Lower lobe of right lung (tissue), 2 donors: ENCODE measurements at places on chromosomes 12 and 14. TPM values are rescaled to one million over a fixed set of nuclear protein-coding genes. Genes with fewer than 3 reads are reported as not detected.

GRCh38 chr12:123269395-123269892 is 2.2 kb downstream of the CDK2AP1 start:
- H3K4me1 ChIP-seq = peaks cover 35% of the 10 kb centered on the region
- no peaks in the 10 kb centered on the region for H3K27me3 ChIP-seq
- peak overlapping the region; percentile 76 for H3K27ac ChIP-seq
- peaks cover 20% of the 10 kb centered on the region for H3K36me3 ChIP-seq

DNA sequence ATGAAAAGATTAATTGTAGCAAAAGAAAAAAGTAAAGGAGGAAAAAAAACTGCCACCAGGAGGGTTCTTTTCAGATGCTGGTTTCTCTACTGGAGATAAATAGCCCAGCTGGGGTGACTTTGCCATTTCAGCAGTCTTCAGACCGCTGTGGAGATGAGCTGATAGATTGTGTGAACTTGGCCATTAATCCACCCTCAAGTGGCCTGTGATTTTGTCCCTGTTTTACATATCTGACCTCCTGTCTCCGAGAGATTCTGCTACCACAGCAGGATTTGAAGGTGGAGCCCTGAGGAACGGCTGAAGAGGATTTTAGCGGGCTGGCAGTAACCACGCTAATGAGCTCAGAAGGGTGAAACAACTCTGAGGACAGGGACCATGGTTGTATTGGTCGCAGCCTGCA is 72.7 kb downstream of the WSCD2 start:
- no peak overlapping the region for H3K4me3 ChIP-seq
- no peak overlapping the region for H3K27ac ChIP-seq
- H3K36me3 ChIP-seq = no peaks in the 10 kb centered on the region
- no peak for DNase-seq
- no peaks in the 10 kb centered on the region for H3K4me1 ChIP-seq

DNA sequence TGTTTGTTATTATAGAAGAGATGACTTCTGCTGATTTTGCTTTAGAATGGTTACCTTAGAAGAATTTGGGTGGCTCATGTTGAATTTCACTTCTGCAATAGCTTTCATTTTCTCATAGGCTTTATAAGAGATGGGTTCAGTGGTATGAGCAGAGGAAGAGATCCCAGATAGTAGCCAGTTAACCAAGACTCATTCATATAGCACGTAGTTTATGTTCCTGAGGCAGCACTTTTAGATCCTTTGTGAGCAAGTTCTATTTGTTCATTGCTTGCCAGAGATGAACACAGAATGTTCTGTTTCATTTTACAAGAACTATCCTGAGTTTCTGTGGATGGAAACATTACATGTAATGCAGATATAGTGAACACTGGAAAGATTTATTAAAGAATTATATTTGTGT is 32.2 kb downstream of the RAB21 start:
- peaks cover 55% of the 10 kb centered on the region for H3K36me3 ChIP-seq
- no peak overlapping the region for H3K27ac ChIP-seq
- H3K4me1 ChIP-seq = no peaks in the 10 kb centered on the region
- H3K4me3 ChIP-seq = no peak overlapping the region

- no peak overlapping the region for H3K4me3 ChIP-seq
- H3K27ac ChIP-seq = no peak overlapping the region
- H3K36me3 ChIP-seq = no peaks in the 10 kb centered on the region
Observed at GRCh38 chr12:70619471-70620152, 17.6 kb downstream of the PTPRB start.

Gene ACOT6
- total RNA-seq = not detected

GRCh38 chr12:79766705-79767464 is 76.1 kb upstream of the PAWR start:
- H3K27me3 ChIP-seq = no peaks in the 10 kb centered on the region
- no peak overlapping the region for H3K4me3 ChIP-seq
- H3K4me1 ChIP-seq = no peaks in the 10 kb centered on the region

- DNase-seq = no peak
- no peaks in the 10 kb centered on the region for H3K27me3 ChIP-seq
- H3K27ac ChIP-seq = peak overlapping the region; percentile 38
- H3K4me3 ChIP-seq = no peak overlapping the region
- peaks cover 58% of the 10 kb centered on the region for H3K4me1 ChIP-seq
Observed at GRCh38 chr14:59215757-59216156, 27.3 kb downstream of the DAAM1 start.

Gene EID3
- 3.3 TPM for total RNA-seq

Gene CD4
- total RNA-seq = 80.3 TPM

Gene PAX9
- total RNA-seq = 1.0 TPM

DNA sequence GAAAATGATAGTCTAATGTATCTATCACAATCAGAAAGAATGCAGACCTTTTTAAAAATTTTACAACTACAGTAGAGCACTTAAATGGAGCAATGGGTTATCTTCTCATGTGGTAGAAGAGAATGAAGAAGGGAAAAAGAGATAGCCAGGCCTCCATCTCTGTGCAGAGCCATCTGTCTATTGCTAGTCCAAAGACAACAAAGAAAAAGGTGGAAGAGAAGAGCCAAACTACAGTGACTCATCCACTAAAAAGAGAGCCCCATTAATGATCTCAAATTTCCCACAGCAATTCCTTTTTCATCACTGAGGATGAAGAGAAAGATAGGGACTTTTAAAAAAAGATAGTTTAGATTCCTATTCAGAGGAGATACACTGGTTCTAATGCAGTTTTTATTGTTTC is 232.9 kb downstream of the ATXN7L3B start:
- no peaks in the 10 kb centered on the region for H3K36me3 ChIP-seq
- no peaks in the 10 kb centered on the region for H3K27me3 ChIP-seq
- DNase-seq = no peak
- no peak overlapping the region for H3K4me3 ChIP-seq
- H3K27ac ChIP-seq = no peak overlapping the region
